ENCODE measurements at places on chromosomes 3 and 15. TPM values are rescaled to one million over a fixed set of nuclear protein-coding genes. Genes with fewer than 3 reads are reported as not detected.

GRCh38 chr3:117932441-117932840 lies 1102.2 kb downstream of the IGSF11 start:
- no peak for DNase-seq

DNA sequence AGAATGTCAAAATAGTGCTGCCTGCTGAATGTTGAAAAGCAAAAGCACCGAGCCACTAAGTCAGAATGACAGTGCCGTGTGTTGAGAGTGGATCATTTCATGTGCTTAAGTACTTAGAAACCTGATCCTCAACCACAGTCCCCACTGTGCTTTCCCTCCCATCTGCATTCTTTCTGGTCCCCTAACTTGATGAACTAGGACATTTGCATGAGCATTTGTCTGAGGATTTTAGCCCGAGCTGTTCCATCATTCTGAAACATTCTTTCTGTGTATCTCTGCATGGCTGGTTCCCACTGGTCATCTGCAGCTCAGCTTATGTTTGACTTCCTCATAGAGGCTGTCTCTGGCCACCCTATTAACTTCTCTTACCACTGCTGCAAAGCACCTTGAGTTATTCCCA lies 42.0 kb downstream of the SST start:
- no peak for DNase-seq

Gene MCF2L2
- total RNA-seq, result 2.7 TPM

DNA sequence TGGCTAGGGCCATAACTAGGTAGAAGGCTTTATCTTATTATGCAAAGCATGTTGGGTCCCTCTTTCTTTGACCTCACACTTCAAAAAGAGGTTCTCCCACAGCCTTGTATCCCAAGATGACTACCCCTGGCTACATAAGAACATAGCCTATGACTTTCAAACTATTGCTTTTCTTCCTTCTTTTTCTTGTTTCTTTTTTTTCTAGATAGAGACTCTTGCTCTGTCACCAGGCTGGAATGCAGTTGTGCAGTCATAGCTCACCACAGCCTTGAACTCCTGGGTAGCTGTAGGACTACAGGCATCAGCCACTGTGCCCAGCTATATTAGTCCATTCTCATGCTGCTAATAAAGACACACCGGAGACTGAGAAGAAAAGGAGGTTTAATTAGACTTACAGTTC lies 47.2 kb downstream of the DIPK2A start:
- peak; percentile 78 for DNase-seq
